ENCODE measurements at places on chromosomes 7 and 10.

DNA sequence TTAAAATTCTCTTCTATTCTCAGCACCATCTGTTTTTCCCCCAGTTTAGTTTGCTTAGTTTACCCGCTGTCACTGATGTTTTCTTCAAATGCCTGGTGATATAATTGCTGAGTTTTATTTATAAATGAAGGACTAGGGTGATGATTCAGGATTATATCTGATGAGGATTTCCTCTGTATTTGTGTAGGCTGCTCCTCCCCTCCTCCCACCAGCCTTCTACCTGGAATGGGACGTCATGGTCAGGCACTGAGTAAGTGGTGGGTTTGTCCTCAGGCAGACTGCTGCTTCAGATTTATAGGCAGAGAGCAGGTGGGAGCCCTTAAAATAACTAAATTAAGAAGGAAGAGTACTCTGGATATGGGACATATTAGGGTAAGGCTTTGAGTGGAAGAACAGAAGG, 35.8 kb downstream of the PALS2 start:
- no peak for DNase-seq

DNA sequence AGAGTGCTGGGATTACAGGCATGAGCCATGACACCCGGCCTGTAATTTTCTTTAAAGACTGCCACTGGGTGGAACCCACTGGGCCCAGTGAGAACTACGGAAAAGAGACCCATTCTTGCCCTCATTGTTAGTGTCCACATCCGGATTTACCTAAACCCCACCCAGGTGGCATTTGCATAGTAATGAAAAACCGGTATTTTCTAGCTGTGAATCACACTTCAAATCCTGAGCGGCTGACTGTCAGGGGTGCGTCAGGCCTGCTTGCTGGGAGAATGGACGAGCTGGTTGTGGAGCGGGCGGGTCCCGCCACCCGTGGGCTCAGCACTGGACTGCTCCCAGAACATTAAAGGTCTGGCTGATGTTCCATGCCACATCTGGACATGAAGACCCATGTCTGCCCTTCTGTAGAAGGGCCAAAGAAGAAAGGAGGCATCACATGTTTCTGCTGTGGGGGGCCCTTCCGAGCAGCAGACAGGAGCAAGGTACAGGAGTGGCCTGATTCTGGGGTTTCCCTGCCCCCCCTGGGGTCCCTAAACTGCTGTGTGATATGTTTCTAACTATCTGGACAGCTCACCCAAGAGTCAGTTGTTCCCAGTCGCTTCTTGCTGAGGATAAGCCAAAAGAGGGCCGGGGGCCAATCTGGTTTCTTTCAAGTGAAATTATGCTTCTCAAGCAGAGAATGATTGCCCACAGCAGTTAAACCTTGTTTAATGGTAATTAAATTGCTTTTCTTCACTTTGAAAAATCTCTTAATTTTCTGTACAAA, 46.4 kb downstream of the KIAA1217 start:
- DNase-seq = no peak

DNA sequence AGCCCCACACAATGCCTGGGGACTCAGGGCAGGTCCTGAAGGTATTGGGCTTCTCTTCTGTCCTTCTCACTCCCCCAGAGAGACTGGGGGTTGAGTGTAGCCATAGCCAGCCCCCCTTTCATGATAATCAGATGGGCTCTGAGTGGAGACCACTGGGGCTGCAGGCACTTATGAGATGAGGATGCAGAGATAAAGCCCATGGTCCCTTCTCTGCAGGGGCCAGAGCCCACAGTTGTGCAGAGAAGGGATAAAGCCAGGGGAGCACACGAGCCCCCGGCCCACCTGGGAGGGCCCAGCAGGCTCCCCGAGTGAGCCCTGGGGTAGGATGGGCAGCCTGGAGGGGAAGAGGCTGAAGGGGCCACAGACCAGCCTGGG, 96.2 kb downstream of the BMS1 start:
- DNase-seq = no peak

- DNase-seq = no peak
Observed at GRCh38 chr7:155865830-155866525, 53.7 kb upstream of the SHH start.

GRCh38 chr10:122373721-122374120, 787 bp upstream of the PLEKHA1 start:
- DNase-seq = no peak

DNA sequence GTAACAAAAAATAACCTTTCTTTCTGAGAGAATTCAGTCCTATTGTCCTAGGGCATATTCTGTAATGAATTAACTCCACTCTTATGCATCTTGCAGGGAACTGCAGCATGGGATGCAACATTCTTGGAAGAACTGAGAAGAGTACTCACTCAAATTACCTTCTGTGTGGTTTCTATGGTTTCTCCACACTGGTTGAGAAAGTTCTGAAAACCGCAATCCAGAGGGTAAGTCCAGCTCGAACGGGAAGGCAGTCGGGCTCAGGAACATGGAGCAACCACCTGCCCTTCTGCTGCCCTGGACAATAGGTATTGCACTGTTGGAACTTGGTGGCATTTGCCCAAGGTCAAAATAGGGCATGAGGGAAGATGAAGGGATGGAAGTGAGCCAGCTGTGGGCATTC, 59.6 kb upstream of the CDK13 start:
- no peak for DNase-seq

- no peak for DNase-seq
Observed at GRCh38 chr10:102741726-102742237, 2.0 kb upstream of the WBP1L start.

DNA sequence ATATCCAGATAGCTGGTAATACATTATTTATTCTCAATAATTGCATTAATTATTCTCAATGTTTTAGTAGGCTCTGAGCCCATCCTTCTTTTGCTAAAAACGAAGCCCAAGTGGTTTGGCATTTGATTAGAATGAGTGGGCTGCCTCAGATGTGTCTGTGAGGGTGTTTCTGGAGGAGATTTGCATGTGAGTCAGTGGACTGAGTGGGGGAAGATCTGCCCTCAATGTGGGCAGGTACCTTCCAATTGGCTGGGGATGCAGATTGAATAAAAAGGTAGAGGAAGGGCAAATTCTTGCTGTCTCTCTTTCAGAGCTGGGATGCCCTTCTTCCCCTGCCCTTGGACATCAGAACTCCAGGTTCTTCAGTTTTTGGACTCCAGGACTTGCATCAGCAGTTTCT, 290.6 kb upstream of the SMIM30 start:
- no peak for DNase-seq

- DNase-seq = no peak
Observed at GRCh38 chr7:46007194-46007593, 86.1 kb upstream of the IGFBP3 start.

GRCh38 chr10:58757352-58758065, 244.8 kb downstream of the BICC1 start:
- no peak for DNase-seq
